Panc1 (cell line): ENCODE measurements at places on chromosomes 3 and 15. TPM values are rescaled to one million over a fixed set of nuclear protein-coding genes. Genes with fewer than 3 reads are reported as not detected.

SIDT1 gene
- not detected for total RNA-seq

GRCh38 chr3:187406927-187407326 lies 38.7 kb downstream of the RTP4 start:
- DNase-seq: no peak

DNA sequence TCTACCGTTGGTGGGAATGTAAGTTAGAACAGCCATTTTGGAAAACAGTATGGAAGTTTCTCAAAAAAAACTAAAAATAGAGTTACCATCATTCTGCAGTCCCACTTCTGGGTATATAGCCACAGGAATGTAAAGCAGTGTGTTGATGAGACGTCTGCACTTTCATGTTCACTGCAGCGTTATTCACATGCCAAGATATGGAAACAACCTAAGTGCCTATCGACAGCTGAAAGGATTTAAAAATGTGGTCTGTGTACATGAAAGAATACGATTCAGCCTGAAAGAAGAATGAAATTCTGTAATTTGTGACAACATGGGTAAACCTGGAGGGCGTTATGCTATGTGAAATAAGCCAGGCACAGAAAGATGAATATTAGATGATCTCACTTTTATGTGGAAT lies 157.7 kb downstream of the THSD4 start:
- no peak for DNase-seq

GRCh38 chr3:127371334-127371733 lies 83.5 kb upstream of the PRR20G start:
- DNase-seq: no peak

ZBBX gene
- total RNA-seq: not detected

DNA sequence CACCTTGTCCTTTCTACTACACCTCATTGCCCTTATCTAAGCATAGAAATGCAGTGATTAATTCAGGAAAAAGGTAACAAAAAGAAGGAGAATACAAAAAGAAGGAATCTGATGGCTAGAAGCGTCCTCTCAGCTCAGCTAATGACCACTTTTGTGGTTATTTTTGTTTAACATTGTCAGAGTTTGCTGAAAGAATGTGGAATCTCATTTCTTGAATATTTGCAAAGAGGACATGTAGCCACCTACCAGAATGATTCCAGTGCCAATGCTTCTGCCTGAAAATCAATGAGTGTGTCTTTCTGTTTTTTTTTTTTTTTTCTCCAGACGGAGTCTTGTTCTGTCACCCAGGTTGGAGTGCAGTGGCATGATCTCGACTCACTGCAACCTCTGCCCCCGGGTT lies 24.5 kb downstream of the NANOGP8 start:
- DNase-seq: no peak

GRCh38 chr3:143727391-143727790 lies 120.9 kb downstream of the SLC9A9 start:
- DNase-seq: no peak

DNA sequence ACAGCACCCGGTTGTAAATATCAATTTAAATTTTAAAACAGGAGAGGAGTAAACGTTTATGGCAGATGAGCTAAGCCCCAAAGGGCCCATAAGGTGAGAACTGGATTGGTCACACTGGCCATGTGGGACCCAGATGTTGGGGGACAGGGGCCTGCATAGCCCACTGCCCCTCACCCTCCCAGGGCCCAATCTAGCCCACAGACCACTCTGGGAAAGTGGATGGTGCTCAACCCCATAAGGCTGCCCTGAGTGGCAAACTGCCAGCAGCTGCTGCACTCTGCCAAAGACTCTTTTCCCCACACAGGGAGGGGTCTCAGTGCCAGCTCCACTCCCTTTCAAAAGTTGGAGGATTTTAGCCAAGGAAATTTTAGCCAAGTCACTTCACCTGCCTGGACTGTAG lies 42.5 kb downstream of the CCDC12 start:
- no peak for DNase-seq

- DNase-seq: no peak
Observed at GRCh38 chr3:121641127-121641526, 19.6 kb downstream of the HCLS1 start.

CGNL1 gene
- 3.5 TPM for total RNA-seq

DNA sequence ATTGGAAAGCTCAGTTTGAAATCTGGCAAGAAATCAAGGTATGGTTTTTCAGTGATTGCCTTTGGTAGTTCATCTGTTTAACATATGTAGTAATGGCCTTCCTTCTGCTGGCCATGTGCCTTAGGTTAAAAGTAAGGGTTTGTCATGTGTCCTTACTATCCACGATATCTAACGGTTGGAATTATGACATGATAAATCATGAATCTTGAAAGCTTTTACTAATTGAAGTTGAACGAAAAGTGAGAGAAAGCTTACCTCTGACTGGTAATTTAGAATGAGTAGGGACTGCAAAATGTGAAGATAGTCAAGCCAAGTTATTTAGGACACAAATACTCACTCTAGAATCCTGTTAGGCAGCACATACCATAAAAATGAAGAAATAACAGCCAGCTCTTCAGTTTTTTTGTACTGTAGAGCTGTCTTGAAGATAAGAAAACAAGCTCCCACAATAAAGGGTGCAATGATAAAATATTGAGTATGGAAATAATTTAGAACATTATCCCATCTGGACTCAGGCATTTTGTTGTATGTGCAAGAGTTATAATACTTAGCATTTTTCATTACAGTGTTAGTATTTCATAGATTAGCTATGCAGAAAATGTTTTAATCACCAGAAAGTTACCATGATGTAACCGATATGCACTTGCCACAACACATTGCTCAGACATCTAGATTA lies 303.4 kb downstream of the ZNF385D start:
- DNase-seq: no peak

HSPBAP1 gene
- total RNA-seq: 10.8 TPM

DNA sequence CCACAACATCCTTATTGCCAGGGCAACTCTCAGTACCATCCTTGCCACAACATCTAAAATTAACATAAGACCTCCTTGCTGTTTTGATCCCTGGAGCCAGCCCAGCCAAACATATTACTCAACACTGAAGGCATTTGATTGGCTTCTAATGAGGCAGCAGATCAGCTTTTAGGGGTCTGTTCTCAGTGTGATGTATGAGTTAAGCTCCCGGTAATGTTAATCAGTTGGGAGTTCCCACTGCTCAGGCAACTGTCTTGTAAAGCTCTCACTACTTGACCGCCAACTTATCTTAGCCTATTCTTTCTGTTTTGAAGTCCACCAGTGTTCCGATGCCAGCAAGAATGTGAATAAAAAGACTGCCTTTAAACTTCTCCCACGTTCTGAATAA lies 158.9 kb downstream of the FOXB1 start:
- DNase-seq: no peak

GRCh38 chr3:99720985-99721632 lies 82.7 kb downstream of the COL8A1 start:
- DNase-seq: no peak

- DNase-seq: no peak
Observed at GRCh38 chr3:132682201-132682600, 22.1 kb downstream of the UBA5 start.

GRCh38 chr15:35168464-35168863 lies 83.4 kb upstream of the NANOGP8 start:
- no peak for DNase-seq

PRRT3 gene
- total RNA-seq: 1.1 TPM

DNA sequence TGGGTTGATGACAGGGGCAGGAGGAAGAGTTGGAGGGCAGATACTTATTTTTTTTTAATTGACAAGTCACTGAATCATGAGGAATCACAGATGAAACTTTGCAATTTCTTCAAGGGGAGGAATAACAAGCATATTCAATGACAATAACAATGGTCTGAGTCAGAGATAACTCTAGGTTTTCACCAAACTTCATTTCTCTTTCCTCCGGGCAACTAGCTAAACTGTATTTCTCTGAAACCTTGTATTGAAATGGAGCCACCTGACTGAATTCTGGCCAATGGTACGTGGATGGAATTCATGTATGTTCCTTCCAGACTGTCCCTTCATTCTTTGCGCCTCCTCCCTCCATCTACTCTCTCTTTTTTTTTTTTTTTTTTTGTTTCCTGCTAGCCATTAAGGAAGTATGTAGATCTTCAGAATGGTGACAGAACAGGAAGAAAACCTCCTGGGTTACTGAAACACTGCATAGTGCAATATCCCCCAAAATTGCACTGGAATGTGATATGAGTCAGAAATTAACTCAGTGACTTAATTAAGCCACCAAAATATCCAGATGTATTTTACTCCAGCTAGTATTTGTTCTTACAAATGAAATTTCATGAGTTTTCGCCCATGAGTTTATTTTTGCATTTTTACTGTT lies 495.4 kb downstream of the OTOL1 start:
- DNase-seq: no peak

GRCh38 chr15:63858881-63859280 lies 25.1 kb upstream of the HERC1 start:
- no peak for DNase-seq

DNA sequence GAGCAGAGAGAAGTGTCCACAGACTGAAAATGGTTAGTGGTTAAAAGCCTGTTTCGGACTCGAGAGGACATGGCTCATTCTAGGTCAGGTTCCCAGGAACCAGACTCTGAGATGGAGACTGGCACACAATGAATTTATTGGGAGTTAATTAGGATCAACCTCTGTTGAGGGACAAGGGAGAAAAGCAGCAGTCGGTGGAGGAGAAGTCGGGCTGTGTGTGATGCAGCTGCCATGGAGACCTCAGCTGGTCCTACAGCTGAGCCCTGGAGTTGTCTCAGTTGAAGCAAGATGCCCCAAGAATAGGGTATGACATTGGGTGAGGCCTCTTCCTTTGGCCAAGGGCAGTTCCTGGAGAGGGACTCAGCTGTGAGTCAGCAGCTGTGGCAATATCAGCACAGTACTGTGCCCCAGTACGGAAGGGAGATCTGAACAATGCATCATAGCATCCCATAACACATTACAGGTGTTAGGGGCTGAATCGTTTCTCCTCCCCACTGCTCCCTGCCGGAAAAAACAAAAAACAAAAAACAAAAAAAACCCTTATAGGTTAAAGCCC lies 105.4 kb downstream of the ABHD5 start:
- no peak for DNase-seq

- DNase-seq: no peak
Observed at GRCh38 chr15:43268111-43269105, 1.7 kb upstream of the TGM5 start.

GRCh38 chr3:52246728-52247408 lies 1.3 kb downstream of the PPM1M start:
- DNase-seq: no peak

DNA sequence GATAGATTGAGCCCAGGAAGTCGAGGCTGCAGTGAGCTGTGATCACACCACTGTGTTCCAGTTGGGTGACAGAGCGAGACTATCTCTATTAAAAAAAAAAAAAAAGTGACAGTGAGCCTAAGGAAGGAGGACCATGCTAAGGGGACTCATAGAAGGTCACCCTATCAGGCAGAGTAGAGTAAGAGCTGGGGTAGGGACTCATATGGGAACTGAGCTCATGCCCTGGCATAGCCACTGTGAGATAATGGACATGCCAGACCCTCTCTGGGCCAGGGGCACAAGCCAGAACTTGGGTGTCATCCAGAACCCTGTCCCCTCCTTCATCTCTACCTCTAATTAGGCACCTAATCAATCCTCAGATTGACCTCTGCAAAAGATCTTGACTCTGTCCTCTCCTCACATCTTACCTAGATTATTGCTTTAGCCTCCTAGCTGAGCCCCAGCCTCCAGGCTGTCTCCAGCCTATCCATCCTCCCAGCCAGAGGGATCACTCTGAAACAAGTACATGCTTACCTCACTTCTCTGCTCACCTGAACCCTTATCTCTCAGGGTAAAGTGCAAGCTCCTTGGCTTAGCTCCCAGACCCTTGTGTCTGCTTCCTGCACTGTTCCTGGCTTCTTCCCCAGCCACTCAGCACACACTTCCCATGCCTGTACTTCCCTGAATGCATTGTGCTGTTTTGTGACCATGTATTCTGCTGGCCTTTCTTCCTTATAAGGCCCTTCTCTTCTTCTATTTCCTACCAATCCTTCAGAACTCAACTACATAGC lies 76.4 kb downstream of the DAPK2 start:
- DNase-seq: no peak

NXPE3 gene
- 30.4 TPM for total RNA-seq

DNA sequence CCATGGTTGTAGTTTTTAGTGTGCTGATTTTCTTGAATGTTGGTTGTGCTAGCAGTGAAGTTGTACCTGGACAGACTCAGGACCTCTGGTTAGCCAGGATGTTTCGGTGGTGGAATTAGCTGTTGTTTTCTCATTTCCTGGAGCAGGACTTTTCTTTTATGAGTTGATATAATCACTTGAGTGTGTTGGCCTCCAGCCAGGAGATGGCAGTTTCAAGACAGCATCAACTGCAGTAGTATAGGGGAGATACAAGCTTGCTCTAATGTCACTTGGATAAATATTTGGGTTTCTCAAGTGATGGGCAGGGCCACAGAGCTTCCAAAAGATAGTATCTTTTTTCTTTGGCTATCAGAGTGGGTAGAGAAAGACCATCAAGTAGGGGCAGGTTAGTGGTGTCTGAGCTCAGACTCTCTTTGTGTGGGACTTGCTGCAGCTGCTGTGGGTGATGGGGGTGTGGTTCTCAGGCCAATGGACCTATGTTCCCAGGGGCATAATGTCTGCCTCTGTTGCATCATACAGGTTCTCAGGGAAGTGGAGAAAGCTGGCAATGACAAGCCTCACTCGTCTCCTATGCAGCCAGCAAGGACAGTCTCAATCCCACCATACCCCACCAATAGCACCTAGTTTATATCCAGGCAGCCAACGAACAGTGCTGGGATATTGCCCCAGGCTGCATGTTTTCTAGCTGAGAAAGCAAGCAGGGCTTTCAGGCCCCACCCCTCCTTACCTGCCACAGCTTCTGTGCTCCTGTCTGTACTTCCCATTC lies 14.6 kb upstream of the OR5K2 start:
- no peak for DNase-seq

DNA sequence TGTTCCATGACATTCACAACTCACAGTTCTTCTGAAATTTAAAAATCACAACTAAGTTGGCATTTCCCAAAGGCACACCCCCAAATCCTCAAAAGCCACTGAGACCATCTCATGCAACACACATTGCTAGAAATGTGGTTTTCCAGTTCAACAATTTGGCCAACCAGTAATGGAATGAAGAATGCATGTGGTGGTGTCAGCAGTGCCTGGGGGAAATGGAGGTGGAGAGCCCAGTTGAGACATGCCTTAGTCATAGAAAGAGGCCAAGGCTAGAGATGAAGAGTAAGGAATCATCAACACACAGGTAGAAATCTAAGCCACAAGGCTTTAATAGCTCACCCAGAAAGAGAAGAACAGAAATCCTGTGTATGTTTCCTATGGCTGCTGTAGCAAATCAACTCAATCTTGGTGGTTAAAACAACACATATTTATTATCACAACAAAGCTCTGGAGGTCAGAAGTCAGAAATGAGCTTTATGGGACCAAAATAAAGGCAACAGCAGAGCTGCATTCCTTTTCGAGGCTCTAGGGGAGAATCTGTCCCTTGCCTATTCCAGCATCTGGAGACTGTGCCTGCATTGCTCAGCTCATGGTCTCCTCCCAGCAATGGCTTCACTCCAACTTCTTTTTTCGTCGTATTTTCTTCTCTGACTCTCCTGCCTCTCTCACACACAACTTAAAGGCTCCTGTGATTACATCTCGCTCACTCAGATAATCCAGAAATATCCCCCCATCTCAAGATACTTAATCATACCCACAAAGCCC lies 54.0 kb downstream of the SNTN start:
- DNase-seq: no peak
